CD4-positive, alpha-beta memory T cell (primary cell): ENCODE measurements at places on chromosomes 12 and 14.
A peak's percentile ranks its signal among the peaks of the same experiment; 100 is the strongest.

GRCh38 chr14:102998393-102998792 lies 59.0 kb downstream of the CDC42BPB start:
- DNase-seq: no peak

- no peak for DNase-seq
Measured at GRCh38 chr14:44027397-44027796, 479.7 kb downstream of the FSCB start.

GRCh38 chr14:52895000-52895399 lies 55.9 kb downstream of the FERMT2 start:
- DNase-seq: peak; percentile 40

DNA sequence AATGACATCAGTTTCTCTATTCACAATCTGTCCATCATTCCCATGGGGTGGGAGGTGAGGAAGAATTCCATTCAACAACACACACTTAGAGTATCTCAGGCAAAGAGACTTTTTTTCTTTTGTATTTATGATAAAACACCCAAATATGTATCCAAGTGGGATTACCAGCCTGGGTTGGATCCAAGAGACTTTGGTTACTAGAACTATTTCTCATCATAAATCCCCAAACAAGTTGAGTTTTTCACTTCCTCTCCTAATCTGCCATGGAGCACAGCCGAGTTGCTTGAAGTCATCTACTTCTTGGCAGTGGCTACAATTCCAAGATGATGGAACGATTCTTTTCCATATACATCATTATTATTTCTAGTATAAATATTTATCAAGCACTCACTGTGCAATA lies 209.2 kb upstream of the HMGA2 start:
- no peak for DNase-seq

DNA sequence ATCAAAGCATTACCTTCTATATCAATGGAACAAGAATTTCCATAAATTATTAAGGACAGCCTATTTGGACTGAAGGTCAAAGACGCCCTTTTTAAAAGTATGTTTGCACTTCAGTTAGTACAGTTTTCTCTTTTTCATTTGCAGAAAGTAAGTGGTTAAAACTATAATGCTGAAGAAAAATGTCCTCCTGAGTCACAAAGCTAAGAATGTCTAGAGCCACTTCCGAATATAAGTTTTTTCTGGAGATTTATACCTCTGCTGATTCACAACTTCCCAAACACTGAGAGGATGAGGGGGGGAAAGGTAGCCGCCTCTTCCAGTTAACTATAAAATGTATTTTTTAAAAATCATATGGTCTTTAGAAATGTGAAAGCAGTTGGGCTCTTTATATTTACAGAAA lies 84.9 kb downstream of the DUSP6 start:
- no peak for DNase-seq

DNA sequence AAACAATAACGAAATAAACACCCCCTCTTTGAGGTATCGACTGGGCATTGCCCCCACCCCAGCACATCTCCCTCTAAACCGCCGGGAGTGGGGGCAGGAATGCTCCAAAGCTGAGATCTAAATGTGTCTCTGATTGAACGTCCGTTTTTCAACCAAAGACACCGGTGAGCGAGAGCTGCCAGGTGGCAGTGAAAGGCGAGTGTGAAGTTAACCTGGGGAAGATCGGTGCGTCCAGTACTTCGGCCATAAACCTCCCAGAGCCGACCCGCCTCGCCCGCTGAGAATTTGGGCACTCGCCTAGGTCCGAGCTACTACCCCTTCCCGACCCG lies 625 bp downstream of the ANGEL1 start:
- peak; percentile 12 for DNase-seq

- DNase-seq: no peak
Measured at GRCh38 chr12:3110578-3110977, 33.4 kb downstream of the TSPAN9 start.

DNA sequence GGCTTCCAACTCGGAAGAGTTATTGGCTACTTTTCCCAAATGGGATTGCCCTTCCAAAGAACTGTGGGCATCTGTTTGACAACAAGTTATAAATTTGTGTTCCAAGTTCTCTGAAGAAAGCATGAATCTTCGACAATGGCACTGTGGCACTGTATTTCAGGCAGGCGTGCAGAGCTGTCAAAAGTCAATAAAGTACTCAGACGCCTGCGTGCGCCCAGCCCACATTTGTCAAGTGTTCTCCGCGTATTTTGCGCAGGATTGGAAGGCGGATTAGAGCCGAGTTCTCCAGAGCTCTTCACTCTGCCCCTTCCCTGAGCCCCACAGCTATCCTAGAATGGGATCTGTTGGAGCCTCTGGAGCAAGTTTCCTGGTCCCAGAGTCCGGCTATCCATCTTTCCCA lies 103.2 kb downstream of the SLC25A47 start:
- no peak for DNase-seq

DNA sequence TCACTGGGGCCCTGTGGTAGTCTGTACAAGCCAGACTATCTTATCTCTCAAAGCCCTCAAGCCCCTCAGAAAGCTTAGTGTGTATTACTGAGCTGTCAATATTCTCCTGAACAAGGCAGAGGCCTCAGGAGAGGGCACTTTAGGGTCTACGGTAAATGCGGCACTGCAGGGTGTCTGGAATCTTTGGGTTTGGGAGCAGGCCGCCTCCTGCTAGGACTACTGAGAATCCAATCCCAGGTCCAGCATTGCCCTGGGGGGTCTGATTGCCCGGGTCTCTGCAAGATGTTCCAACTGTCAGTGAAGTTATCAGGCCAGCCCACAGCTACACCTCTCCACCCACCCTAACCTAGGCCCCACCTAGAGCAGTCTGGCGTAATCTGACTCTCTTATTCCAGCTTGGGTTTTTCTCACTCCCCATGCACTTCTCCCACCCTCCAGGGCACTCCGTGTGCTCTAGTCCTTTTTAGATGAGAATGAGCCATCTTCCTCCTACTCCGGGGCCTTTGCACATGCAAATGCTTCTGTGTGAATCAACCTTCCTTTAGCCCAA lies 4.3 kb upstream of the ZFP36L1 start:
- DNase-seq: peak; percentile 42

DNA sequence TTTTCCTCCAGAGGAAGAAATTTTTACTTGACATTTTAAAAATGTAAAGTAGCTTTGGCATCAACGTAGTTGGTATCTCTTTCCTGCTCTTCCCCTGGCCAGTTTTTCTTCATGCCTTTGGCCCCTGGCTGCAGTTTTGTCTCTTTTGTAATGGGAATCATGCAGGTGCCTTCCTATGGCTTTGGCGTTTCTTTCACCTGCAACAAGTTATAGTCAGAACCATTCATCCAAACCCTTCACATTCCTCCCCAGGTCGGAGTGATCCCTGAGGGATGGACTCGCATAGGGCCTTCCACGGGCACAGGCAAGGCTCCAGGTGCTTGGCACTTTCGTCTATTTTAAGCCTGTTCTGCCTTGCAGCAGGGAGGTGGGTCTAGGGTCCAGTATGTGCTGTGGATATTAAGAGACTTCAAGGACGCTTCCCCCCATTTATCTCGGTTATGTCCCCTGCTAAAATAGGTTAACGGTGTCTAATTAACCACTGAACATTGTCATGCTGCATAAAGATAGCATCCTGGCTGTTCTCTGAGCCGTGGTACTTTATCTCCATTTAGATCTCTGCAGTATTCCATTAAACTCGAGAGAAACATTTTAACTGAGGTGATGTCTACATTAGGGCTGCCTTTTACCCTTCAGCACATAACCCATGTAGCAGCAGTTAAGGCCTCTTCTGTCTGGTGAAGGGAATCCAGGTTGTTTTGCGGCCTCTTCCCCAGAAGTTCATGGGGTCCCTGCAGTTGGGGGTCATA lies 66.3 kb downstream of the IFT43 start:
- no peak for DNase-seq

GRCh38 chr12:66800046-66800445 lies 121.2 kb upstream of the GRIP1 start:
- no peak for DNase-seq

GRCh38 chr14:56855891-56856461 lies 45.7 kb upstream of the OTX2 start:
- no peak for DNase-seq

GRCh38 chr14:103562179-103562428 lies 353 bp downstream of the BAG5 start:
- DNase-seq: no peak

DNA sequence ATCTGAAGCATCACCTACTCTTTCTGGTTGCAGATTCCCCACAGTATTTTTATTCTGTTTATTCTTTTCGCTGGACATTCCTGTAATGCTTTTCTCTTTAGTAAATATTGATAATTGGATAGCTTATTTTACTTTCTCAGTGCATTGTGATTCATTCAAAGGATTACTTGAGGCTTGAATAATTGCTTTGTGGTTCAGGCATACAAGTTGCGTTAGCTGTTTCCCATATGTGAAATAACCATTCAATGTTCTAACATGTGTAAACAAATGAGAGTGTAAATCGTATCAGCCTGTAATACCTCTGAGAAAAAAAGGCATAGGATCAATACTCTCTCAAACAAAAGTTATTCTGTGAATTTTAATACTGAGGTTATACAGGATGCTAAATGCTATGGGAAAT lies 1004.2 kb upstream of the SEL1L start:
- DNase-seq: no peak

GRCh38 chr12:101775816-101776215 lies 36.6 kb upstream of the SYCP3 start:
- DNase-seq: no peak

- no peak for DNase-seq
Measured at GRCh38 chr14:32656601-32657000, 282.1 kb upstream of the NPAS3 start.

GRCh38 chr12:22377731-22378496 lies 43.4 kb upstream of the ST8SIA1 start:
- DNase-seq: no peak

GRCh38 chr12:99042226-99042625 lies 397.1 kb downstream of the APAF1 start:
- DNase-seq: no peak

- no peak for DNase-seq
Measured at GRCh38 chr12:42421844-42422779, 96.1 kb downstream of the PPHLN1 start.

GRCh38 chr12:74537126-74537706 lies 419 bp upstream of the ATXN7L3B start:
- peak; percentile 72 for DNase-seq

GRCh38 chr12:19709889-19710288 lies 270.6 kb downstream of the AEBP2 start:
- DNase-seq: no peak

DNA sequence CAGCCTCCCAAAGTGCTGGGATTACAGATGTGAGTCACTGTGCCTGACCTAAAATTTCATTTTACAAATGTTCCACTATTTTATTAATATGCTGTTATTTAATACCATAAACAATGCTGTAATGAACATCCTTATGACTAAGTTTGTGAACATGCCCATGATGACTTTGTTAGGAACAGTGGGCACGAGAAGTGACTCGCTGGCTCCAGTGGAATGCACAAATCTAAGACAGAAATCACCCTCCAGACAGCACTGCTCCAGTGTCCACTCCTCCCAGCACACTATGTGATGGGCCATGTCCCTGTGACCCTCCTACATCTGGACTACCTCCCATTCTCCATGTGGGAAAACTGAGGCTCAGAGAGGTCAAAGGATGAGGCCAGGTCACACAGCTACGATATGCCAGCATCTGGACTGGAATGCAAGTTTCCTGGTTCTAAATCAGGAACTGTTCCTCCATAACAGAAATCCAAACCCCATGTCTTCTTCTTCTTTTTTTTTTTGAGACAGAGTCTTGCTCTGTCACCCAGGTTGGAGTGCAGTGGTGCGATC lies 57.9 kb downstream of the GPR68 start:
- DNase-seq: no peak

GRCh38 chr14:92582706-92583452 lies 69.3 kb downstream of the RIN3 start:
- DNase-seq: no peak

DNA sequence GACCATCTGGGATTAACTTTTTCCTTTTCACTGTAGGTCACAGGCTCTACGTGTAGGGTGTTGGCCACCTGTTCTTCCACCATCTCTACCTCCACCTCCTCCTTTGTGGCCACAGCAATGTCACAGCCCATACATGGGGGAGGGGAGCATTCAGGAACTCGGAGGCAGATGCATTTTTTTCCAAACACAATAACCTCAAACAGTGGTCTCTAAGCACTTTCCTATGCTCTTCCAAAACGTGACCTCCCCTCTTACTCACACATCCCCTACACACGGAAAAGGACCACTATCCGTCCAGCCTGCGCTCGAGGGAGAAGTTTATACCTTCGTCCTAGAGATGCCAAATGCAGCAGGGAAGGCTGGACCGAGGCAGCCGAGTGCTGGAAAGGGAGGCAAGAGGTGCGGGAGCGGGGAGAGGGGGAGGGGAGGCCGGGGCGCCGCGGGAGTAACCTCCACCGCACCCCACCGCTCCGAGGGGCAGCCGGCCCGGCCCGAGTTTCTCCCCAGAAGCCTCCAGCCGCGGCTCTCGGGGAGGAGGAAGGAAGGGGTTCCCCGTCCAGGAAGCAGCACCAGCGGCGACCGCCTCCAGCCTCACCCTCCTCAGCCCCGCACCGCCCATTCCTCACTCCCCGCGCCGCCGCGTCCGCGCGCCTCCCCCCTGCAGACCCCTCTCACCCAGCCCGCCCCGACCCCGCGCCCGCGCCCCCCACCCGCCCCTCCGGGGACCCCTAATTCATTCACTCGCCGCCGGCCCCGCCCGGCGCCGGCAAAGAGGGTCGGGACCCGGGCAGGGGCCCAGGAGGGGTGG lies 594 bp downstream of the KRAS start:
- DNase-seq: peak; percentile 51
